Stimulated activated CD4-positive, alpha-beta T cell treated with anti-CD3 and anti-CD28 coated beads, Interleukin-1b, Interleukin-23, amount 100 ng/mL, for 24 hours (primary cell): ENCODE measurements at places on chromosomes 11 and 22.
A peak's percentile ranks its signal among the peaks of the same experiment; 100 is the strongest.

GRCh38 chr22:17847360-17848078 is 73.2 kb upstream of the BID start:
- no peak for DNase-seq

DNA sequence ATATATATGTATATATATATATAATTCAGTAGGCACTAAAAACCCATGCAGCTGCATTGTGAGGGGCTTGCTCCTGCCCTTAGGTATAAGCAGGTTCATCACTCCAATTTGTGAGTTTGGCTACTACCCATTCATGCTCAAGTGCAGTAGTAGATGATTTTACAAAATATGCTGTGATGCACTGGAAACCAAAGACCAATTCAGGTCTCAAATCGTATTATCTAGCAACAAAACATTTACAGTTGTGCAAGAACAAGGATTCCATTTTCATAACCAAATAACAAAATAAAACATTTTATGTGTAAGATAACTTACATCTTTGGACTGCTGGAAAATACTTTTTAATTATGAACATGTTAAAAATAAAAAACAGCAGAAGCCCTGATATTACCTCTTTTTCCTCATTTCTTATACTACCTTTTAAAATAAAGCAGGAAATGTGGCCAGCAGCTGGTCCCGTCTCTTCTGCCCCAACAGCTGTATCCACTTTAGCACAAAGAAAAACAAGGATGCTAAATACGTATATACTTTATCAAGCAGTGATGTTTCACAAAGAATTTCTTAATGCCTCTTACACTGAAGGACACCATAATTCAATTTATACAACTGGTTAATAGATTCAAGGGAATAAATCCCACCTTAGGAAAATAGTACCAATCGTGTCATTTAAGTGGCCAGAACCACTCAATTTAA is 2.8 kb downstream of the CREBZF start:
- no peak for DNase-seq

DNA sequence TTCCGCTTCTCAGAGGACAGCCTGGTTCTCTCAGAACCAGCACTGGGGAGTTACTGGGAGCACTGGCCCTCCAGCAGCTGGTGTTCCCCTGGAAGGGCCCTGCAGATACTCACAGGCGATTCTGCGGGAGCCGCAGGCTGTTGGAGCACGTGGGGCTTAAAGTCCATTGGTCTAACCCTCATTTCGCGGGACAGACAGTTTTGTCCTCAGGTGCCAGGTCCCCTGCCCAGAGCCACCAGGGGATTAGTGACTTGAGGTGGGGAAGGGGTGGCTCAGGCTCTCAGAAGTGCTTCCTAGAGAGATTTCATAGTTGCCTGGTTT is 53.9 kb downstream of the CACNA1I start:
- DNase-seq, result no peak

DNA sequence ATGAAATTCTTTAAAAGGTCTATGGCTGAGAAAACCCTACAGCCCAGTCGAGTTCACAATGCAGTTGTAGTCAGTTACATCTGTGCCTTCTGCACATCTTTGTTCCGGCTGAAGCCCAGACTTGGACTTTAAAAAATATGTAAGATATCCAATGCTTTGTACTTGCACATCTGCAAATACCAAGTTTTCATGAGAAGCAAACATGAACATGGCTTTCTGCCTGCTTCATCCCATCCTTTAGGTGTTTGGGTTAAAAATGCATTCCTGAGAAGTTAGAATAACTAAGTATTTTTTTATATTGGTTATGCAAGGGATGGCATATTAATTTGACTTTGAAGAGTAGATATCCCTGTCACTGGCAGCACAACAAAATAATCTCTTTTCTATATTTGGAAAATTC is 528.4 kb downstream of the METTL15 start:
- no peak for DNase-seq

DNA sequence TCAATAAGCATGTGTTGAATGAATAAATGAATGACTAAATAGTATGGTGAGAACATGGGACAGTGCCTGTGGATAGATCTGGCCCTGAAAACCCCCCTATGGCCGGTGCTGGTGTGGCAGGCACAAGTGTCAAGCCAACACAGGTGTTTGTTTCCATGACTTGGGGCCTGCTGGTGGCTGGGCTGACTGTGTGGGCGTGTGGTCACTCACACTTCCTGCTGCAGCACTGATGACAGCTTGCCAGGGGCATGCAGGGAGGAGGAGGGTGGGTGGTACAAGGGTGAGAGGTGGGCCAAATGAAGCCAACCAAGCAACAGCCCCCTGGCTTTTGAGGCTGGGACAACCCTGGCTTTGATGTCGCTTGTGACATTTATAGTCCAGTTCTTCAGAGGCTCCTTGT is 30.3 kb upstream of the ABCC8 start:
- DNase-seq, result no peak

DNA sequence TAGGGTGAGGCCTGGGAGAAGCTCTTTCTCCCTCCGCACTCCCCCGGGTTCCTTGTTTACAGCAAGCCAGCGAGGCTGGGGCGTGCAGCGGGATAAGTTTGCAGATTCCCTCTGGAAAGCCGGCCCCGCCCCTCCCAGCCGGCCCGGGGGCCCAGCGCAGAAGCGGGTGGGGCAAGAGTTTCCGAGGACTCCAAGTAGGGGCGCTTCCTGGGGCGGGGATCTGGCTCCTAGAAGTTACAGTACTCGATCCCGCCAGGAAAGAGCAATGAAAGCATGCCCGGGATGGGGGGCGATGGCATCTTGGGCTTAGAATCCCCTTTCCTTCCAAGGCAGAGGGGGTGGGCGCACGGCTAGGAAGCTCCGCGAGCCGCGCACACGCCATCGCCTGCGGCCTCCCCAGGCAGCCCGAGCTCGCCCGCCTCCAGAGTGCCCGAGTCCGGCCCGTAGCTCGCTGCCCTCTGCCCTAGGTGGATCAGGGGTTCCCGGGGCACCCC is 385 bp downstream of the TST start:
- DNase-seq, result no peak

- no peak for DNase-seq
Observed at GRCh38 chr11:134330611-134331353, 1.0 kb upstream of the GLB1L2 start.

DNA sequence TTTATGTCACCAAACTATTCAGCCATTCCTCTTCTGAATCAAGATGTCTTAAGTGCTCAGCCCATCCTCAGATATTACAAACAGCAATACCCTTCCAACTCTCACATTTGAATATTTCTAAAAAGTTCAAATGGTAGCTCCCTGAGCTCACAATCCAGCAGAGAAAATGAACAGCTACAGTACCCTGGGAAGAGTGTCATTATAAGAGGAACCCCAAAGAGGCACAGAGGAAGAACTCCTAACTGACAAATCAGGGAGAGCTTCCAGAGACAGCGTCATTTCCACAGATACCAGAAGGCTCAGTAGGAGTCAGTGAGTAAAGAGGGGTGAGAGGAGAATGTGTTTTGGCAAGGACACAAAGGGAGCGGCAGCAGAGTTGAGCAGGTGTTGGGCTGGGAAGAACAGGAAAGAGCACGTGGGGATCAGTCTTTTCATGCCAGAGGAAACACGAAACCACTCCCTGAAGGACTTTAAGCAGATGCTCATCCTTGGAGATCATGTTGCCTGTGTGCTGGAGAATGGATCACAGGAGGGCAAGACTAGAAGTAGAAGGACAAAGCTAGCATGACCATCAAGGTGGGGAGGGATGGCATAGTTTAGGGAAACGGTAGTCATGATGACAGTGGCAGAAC is 4.3 kb downstream of the CLTCL1 start:
- no peak for DNase-seq

DNA sequence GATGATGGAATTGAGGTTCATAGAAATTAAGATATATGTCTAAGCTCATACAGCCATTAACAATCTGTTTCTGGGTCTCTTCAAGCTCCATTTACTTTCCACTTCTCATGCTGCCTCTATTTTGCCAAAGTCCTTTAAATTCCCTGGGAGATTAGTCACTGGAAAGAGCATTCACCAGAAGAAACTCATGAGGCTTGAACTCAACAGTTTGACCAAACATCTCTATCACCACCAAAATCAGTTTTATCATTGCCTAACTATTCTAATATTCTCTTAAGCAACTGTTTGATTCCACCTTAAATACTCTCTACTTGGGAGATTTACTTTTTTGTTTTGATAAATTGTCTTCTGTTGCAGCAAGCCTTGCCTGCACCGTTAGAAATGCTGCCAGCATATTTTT is 881.3 kb downstream of the KCNA4 start:
- DNase-seq, result no peak

GRCh38 chr22:49925525-49926128 is 7.2 kb downstream of the CRELD2 start:
- peak; percentile 42 for DNase-seq

DNA sequence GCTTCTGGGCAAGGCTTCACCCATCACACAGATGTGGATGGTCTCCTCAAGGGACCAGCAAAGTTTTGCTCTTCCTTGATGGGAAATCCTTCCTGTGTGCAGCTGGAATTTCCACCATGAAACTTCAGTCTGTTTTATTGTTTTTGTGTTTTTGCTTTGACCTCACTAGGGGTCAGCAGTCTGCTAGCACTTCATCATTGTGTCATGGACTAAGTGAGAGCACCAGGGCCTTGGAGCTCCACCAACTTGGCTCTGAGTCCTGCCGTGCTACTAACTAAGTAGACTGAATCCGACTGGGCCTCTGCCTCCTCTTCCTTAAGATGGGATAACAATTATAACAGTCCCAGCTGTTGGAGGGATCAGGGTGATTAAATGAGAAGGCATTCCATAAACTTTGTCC is 305.8 kb upstream of the NCAM1 start:
- DNase-seq, result no peak

GRCh38 chr22:36116127-36116526 is 44.4 kb downstream of the APOL3 start:
- DNase-seq, result no peak

DNA sequence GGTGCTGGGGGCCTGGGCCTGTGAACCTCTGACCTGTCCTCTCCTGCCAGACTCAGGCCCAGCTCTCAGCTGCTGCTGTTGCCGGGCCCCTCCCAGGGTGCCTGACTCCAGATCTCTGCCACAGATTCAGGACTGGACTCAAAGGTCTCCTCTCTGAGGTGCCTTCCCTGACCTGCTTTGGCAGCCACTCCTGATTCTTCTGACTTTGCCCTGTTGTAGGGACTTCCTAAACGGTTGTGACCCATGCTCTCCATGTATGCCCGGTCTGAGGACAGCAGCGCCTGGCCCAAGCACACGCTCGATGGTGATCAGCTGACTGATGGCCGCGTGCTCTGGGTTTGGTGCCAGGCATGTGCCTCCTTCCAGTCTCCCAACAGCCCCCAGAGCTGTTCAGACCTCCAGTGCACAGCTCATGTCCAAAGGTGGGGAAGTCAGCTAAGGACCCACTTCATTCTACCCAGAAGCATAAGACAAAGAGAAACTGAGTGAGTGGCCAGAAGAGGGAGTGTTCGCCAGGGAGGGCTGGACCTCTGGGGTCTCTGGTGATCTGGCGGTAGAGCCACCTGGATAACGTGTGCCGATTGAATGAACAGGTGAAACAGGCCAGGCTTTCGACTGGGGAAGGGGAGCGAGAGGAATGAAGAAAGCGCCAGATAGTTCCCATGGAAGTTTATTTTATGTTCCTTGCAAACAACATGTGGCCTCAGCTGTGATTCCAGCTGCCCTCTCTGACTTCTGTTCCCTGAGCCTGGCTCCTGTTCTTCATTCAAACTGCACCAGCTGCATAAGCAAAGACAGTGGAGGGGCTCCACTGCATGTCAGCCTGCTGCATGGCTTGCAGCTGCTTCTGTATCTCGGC is 8.1 kb upstream of the TOP3B start:
- DNase-seq, result no peak

- DNase-seq, result no peak
Observed at GRCh38 chr11:120112174-120112796, 25.6 kb downstream of the TRIM29 start.

- no peak for DNase-seq
Observed at GRCh38 chr11:16412525-16413172, 56.3 kb upstream of the SOX6 start.

- DNase-seq, result no peak
Observed at GRCh38 chr22:38213319-38213989, 11.7 kb downstream of the MAFF start.

DNA sequence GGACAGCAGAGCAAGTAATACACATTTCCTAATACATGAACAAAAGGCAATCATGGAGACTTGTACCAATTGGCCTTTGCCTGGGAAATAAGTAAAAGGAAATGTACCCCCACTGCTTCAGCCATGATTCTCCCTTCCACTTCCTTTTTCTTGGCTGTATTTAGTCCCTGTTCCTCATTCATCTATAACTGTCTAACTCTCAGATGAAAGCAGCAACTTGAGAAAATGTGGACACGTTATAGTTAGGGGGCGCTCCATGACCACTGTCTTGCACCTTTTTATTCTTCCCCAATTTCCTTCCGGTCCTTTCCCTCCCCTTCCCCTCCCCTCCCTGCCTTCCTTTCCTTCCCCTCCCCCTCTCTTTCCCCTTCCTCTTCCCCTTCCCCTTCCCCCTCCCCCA is 61.3 kb upstream of the BARX2 start:
- DNase-seq, result no peak

GRCh38 chr11:110056956-110057355 is 36.2 kb upstream of the ZC3H12C start:
- no peak for DNase-seq

- peak; percentile 34 for DNase-seq
Observed at GRCh38 chr11:46537537-46538295, 56.1 kb downstream of the AMBRA1 start.

GRCh38 chr11:79094616-79095015 is 346.2 kb downstream of the TENM4 start:
- DNase-seq, result no peak

GRCh38 chr11:61293867-61294716 is 1.0 kb downstream of the VWCE start:
- DNase-seq, result peak; percentile 52

DNA sequence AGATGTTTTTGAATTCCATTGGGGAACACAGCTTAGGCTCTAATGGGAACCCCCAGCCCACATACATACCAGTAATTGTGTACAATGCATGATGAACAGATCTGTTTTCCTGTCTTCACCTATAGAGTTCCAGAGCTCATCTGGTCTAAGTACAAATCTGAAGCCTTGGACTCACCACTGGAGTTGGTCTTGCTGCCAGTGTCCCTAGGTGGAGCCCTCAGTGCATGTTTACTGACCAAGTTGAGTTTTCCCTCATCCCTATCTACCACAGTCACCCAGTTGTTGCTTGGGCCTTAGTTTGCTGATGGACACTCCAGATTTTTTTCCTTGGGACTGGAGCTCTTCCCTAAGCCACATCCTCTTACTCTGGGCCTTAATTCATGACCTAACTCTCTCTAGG is 159.2 kb upstream of the DDI1 start:
- no peak for DNase-seq

- no peak for DNase-seq
Observed at GRCh38 chr22:34427436-34427835, 507.2 kb upstream of the LARGE1 start.

DNA sequence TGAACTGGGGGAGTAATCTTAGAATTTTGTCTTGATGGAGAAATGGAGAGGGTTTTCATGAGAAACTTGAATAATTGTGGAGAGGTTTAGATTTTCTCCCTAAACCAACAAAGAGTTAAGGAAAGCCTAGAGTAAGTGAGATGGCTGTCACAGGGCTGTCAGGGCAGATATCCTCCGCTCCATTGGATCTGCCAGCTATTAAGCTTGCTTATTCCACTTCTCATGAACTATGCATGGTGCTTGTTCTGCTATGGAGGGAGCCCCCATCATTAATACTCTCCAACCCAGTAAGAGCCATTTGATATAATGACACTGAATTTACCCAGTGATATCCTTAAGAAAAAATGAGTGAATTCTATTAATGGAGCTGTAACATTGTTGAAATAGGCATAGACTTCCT is 342.8 kb upstream of the MTNR1B start:
- DNase-seq, result no peak

- DNase-seq, result no peak
Observed at GRCh38 chr11:113571531-113571930, 96.3 kb upstream of the DRD2 start.
